Activated naive CD4-positive, alpha-beta T cell (primary cell): ENCODE measurements at places on chromosomes 6 and 20.

DNA sequence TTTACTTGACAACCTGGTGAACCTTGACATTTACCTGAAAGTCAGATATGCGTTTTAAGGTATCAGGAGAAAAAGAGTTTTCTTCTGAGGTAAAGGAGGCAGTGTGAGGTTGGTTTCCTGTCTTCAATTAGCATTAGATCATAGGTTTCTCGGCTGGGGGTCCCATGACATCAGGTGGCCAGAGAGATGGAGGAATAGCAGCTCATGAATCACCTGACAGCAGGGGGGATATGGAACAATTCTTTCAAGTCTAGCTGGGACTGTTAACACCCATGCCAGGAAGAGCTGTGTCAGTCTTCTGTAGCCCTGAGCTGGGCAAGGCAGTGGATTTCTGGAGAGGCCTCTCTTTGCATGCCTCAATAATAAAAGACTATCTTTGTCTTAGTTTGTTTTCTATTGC, 108.0 kb upstream of the TMEM170B start:
- DNase-seq, result no peak

DNA sequence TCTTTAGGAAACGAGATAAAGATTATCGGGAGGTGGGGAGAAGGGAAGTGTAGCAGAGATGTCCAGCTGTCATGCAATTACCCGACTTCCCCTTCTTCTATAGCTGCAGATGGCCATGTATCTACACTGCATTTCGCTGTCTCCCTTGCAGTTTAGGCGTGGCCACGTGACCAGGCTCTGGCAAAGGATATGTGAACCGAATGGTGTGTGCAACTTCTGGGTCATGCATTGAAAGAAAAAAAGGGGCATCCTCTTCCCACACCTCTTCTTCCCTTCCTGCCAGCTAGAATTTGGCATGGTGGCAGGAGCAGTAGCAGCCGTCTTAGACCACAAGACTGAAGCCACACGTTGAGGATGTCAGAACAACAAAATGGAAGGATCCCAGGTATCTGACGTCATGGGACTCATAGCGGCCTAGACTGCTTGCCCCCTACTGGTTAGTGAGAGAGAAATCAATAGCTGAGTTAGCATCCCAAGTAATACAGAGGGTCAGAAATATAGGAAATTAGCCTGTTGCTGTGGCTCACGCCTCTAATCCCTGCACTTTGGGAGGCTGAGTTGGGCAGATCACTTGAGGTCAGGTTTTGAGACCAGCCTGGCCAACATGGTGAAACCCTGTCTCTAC, 32.8 kb downstream of the TCF15 start:
- DNase-seq, result no peak

GRCh38 chr6:79089552-79090404, 11.7 kb upstream of the PHIP start:
- no peak for DNase-seq

DNA sequence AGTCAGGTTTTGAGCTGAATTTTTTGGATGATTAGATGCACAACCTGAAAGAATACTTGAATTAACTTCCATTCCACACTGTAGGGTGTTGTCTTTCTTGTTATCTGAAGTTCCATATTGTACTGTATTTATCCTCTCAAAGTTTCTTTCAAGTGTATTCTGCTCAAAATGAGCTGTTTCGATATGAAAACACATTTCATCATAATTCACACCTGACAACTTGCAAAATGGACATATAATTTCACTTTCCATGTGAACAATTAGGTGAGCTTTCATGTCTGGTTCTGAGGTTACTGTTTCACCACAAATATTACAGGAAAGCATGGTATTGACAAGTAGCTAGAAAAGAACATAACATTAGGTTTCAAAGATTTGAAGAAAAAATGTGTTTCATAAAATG, 1.7 kb downstream of the ZUP1 start:
- DNase-seq, result no peak

DNA sequence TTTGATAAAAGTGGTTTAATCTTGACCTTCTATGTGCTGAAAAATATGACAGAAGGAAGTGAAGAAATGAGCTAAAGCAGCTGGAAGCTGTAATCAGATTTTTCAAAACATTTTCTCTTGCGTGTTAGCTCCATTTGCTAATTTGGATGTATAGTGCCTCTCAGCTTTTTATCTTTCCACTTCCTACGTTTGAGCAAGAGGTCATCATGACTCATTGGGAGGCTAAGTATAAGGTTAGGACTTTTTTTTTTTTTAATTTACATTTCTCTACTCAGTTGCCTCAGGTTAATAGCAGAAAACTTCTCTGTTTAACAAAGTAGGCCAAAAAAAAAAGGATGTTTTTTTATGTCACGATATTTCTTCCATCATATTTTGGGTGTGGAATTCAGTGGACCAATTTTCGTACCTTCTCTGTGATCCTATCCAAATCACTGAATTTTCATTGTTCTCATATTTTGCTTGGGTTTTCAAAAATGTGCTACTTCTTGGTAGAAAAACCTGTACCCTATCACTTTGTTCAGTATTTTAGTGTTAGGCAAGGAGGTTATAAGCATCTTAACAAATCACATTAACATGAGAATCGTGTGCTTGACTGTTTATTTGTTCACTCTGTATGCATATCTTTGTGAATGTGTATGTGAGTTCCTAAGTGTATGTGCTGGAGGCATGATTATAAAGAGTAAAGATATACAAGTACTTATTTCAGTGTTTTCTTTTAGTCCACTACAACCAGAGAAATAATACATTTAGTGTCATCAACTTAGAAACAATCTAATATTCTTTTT, 1028.3 kb upstream of the EYS start:
- DNase-seq, result no peak

GRCh38 chr6:56992703-56993102, 37.8 kb downstream of the BEND6 start:
- no peak for DNase-seq

DNA sequence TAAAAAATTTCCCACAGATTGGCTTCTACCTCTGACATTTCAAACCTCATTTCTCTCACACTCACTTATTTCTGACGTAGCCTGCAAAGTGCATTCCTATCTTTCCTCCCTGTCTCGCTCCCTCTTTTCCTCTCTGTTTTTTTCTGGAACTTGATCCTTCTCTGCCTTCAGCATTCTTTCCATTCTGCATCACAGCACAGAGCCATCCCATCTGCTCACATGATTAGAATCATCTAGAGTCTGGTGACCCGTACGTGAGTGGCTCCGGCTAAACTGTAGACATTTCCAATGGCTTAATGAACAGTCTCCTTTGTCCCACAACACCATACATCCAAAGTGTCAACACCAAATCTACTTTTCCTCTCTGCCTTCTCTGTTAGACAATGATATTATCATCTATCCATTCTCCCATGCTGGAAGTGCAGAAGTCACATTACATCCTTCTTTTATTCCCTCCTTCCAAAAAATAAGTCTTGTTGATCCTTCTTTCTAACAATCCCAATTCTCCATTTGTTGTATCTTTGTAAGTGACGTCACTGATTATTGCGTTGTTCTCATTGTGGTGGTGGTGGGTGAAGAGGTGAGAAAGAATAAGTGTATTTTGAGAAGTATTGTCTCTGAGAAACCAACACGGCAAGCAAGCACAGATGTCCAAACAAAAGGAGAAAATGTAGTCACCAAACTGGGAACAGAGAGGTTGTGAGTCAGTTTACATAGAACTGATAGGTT, 41.6 kb downstream of the OPRM1 start:
- no peak for DNase-seq

DNA sequence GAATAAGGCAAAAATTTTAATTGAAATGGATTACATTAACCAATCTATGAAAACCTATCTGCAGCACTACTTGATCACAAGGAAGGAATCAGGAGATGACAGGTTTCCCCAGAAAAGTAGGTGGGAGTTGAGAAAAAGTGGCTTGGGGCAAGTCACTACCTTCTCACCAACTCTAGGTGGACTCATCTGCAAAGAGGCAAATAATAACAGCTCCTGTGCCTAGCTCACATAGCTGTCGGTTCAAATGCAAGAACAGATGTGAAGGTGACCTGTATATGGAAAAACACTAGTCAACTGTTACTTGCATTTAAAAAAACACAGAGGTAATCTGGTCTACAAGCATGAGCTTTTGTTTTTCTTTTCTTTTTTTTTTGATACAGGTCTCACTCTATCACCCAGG, 67.2 kb downstream of the POPDC3 start:
- DNase-seq, result no peak

DNA sequence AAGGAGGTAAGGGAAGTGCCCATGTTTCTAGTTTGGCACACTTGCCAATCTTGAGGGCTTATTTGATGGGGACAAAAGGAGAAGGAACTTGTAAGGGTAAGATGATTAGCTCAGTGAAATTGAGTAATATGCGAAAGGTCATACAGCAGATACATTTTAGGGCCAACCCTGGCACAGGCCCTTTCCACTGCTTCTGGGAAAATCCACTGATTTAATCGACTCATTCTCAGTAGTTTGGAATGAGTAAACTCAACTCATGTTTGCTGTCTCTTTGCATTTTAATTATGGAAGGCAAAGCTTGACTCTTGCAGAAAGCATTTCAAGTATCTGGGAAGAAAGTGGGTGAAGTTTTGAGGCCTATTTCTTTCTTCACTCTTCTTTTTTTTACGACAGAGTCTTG, 20.0 kb downstream of the PHF20 start:
- no peak for DNase-seq

DNA sequence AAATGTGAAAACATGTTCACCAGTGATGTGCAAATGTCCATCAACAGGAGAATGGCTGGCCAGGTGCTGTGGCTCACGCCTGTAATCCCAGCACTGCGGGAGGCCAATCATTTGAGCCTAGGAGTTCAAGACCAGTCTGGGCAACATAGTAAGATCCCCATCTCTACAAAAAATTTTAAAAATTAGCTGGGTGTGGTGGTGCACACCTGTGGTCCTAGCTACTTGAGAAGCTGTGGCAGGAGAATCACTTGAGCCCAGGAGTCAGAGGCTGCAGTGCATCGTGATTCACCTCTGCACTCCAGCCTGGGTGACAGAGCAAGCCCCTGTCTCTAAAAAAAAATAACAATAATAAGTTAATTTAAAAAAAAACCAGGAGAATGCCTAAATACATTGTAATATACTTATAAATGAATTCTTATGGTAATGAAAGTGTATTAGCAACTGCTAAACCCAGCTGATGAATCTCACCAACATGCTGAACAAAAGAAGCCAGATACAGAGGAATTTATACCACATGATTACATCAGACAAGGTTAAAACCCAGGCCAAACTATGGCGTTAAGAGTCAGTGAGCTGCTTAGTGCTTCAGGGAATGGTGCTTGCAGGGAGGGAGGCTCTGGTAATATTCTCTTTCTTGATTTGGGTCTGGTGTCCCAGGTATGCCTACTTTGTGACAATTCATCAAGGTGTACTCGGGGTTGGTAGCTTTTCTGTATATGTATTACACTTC, 36.4 kb downstream of the RPP40 start:
- DNase-seq, result no peak

DNA sequence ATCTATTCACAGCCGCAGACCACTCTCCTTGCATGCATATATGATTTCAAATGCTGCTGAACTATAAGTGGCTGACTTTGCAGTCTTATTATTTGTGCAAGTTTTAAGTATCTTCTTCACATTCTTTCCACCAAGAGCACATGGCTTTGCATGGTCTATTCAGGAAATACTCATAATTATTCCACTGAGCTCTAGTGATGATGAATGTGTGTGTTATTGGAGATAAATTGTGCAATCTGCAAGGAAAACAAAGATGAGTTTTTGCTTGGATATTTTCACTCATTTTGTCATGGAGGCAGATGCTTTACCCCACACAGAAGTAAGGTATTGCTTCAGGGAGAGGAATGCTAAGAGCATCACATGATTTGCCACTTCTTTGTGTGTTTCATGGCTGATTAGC, 764.6 kb downstream of the TBC1D32 start:
- no peak for DNase-seq

DNA sequence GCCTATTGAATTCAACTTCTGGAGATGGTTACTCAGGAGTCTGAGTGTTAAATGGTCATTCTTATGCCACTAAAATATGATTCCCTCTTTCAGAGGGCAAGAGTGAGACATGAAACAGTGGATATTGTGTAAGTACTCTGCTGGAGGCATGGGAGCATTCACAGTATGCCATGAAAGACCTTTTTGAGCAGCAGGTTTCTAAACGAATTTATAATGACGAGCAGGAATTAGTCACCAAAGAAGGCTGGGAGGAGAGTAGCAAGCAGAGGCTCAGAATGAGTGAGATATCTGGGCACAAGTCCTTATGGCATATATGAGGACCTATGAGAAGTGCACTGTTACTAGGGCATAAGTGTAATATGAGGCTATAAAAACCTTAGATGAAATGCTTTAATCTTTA, 10.9 kb upstream of the MYB start:
- no peak for DNase-seq

- DNase-seq, result no peak
Measured at GRCh38 chr20:47876311-47877088, 91.2 kb upstream of the SULF2 start.
